ENCODE measurements at places on chromosomes 5 and 9. TPM values are rescaled to one million over a fixed set of nuclear protein-coding genes. Genes with fewer than 3 reads are reported as not detected.

The CNTLN gene
- total RNA-seq = 19.9 TPM

The DAPK1 gene
- 74.6 TPM for total RNA-seq

The SLCO4C1 gene
- total RNA-seq = 0.81 TPM

The ZFAND5 gene
- total RNA-seq = 313 TPM

The KLHL3 gene
- total RNA-seq = 35.0 TPM

The PCDHA6 gene
- 2.3 TPM for total RNA-seq

The ERP44 gene
- 18.3 TPM for total RNA-seq

The INSL6 gene
- total RNA-seq = 45.4 TPM

The ADAMTSL2 gene
- total RNA-seq = 11.1 TPM

The HTR1A gene
- total RNA-seq = 0.68 TPM

The SECISBP2 gene
- 127 TPM for total RNA-seq

Data from testis (tissue), 5 donors.